Melanocyte of skin (primary cell): ENCODE measurements at places on chromosomes 11 and 22. TPM values are rescaled to one million over a fixed set of nuclear protein-coding genes. Genes with fewer than 3 reads are reported as not detected.

Gene GCAT
- total RNA-seq = 16.7 and 28.5 TPM in 2 replicates

Gene GPR83
- under 0.01 TPM in 1 of 2 replicates, not detected in the other for total RNA-seq

Gene SLCO2B1
- 9.8 and 86.4 TPM in 2 replicates for total RNA-seq

Gene FXYD6
- 2.8 and 8.7 TPM in 2 replicates for total RNA-seq
